ENCODE measurements at places on chromosomes 2 and 18. TPM values are rescaled to one million over a fixed set of nuclear protein-coding genes. Genes with fewer than 3 reads are reported as not detected.

DNA sequence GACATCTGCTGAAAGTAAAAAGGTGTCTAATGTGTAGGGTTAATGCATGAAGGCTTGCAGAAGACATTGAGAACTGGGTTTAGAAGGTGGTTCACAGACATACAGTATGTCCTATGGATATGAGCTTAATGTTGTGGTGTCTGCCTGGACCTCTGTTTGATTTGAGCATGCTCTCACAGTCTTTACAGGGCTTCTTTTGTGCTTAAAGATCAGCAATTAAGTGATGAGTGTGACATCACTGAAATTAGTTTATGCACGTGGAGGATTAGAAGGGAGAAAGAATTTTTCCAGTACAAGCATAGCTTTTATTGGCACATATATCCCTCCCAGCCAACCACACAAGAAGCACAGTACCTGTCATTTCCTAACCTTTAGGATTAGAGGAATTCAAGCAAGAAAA lies 367.5 kb upstream of the RAB12 start:
- DNase-seq: no peak

DNA sequence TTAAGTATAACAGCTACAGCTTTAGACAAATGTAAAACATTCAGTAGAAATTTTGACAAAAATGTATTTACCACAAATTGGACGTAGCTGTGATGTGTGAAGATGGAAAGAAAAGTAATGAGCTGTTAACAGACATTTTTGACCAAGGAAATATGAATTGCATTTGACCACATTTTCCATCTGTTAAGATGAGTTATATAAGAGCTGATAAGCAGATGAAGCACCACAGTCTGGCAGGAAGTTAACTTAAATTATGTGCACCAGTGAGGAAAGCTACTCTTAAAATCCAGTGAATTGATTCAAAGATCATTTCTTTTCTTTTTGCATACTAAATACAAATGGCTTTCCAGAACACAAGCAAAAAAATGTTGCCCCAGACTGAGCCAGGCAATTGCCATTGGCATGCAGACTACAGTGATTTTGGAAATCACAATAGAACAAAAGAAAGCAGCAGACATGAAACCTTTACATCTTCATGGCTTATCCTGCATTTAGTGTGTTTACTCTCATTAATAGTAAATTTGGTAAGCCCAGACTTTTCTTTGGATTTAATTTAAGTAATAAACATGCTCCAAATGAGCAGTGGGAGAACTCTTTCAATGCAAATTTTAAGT lies 493.7 kb downstream of the TMX3 start:
- DNase-seq: no peak

GBX2 gene
- total RNA-seq: not detected

GRCh38 chr18:8480506-8481328 lies 128.5 kb upstream of the RAB12 start:
- DNase-seq: peak; percentile 69

DNA sequence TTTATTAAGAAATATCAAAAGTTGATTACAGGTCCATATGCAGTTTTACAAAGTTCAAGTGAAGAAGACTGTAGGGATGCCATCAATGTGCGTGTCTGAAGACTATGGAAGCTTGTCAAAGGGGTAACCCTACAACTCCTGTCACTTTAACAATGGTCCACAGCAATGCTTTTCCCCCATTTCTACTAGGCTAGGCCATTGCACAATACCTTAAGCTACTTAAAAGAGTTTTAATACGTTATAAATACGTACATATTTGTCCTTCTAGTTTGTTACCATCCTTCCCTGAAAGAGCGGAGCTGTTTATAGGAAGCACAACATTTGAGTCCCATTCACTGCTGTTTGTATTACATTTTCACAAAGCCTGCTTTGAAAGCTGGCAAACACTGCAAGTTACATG lies 26.7 kb downstream of the CNRIP1 start:
- DNase-seq: no peak
